ENCODE measurements at places on chromosomes 2 and 18.

- no peak for DNase-seq
Observed at GRCh38 chr2:70717431-70718038, 50.5 kb downstream of the ADD2 start.

GRCh38 chr2:186913870-186914269 lies 64.9 kb upstream of the ZSWIM2 start:
- no peak for DNase-seq

- DNase-seq: no peak
Observed at GRCh38 chr2:216362730-216363129, 9.6 kb downstream of the MARCHF4 start.

DNA sequence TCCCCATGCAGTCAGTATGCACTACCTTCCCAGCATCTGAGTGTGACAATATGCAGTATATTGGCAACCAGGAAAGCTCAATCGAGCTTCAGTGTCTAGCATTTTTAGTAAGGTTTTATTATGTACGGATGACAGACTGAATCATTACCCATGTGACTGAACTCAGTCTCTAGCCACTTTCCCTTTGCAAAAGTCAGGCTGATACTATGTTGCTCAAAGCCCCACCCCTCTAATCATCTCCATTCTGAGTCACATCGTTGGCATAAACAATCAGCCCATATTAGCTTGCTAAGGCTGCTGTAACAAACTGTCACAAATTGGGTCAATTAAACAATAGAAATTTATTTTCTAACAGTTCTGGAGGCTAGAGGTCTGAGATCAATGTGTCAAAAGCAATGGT lies 25.8 kb upstream of the SRD5A2 start:
- DNase-seq: no peak

- no peak for DNase-seq
Observed at GRCh38 chr2:145777297-145777696, 1257.4 kb upstream of the ZEB2 start.

GRCh38 chr2:226131299-226131784 lies 668.3 kb downstream of the IRS1 start:
- DNase-seq: no peak
